Vagina (tissue), 2 donors: ENCODE measurements at places on chromosomes 5 and 9.

DNA sequence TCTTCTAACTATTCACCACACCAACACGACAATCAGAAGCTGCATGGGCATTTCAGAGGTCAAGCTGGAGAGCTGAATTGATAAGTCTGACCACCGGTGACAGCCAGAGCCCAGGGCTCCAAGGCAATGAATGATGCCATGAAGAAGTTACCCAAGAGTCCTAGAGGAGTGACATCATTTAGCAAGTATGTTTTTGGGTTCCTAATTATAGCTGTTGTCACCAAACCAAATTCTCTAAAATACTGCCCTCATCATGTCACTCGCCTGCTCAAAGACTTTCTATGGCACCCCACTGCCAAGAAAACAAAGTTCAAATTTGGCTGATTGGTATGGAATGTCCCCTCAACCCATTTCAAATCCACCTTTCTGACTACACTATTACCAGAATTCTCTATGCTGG is 235.1 kb downstream of the SPOCK1 start:
- no peak for DNase-seq

GRCh38 chr5:36653044-36653705 is 46.8 kb downstream of the SLC1A3 start:
- no peak for DNase-seq

GRCh38 chr5:131521252-131521651 is 113.8 kb downstream of the RAPGEF6 start:
- no peak for DNase-seq

DNA sequence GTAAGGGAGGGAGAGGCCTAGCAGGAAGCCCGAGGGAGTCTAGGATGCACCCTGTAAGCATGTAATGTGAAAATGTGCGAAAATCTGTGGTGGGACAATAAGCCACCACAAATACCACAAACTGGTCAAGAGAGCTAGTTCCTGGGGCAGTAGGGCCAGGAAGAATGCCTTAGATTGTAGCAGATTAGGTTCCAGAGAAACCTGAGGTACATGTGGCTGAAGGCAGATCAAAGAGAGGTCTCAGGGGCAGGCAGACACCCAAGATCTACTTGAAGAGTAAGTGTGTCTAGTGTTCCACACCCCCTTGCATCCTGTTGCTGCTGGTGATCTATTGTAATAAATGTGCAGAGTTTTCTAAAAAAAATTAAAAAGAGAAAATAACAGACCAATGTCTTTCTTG is 1677.3 kb upstream of the CDH6 start:
- DNase-seq = no peak

GRCh38 chr5:37836592-37837413 is 3.0 kb downstream of the GDNF start:
- no peak for DNase-seq

- no peak for DNase-seq
These were observed 4.3 kb upstream of the NCS1 start for GRCh38 chr9:130167927-130168326.

DNA sequence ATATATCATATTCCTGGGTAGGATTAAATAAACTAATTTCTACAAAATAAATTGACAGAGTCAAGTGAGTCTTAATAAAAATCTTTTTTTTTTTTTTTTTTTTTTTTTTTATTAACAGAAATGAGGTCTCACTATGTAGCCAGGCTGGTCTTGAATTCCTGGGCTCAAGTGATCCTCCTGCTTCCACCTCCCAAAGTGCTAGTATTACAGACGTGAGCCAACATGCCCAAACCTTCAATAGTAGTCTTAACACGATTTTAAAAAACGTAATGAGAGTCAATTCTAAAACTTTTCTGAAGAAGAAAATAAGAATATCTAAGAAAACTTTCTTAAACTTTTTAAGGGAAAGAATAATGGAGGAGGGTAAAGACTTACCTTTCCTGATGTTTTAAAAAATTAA is 84.2 kb downstream of the YIPF5 start:
- no peak for DNase-seq

DNA sequence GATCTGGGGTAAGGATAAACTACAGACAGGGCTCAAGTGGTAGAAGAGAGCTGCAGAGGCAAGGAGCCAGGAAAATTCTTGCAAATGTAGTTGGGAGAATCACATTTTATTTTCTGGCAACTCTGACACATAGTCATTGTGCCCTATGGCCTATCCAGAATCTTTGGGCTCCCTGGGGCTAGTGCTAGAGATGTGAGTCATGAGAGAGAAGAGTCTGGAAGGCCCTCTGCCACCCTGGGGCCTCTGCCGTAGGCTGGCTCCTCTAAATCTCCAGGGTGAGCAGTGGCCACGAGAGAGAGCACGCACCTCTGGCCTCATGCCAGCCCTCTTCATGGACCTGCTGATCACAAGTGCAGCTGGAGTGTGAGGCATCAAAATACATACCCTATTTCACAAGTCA is 74.3 kb upstream of the SSBP2 start:
- DNase-seq = no peak

GRCh38 chr5:93603078-93603792 is 20.2 kb downstream of the NR2F1 start:
- DNase-seq = no peak

GRCh38 chr9:10104774-10105173 is 508.0 kb downstream of the PTPRD start:
- no peak for DNase-seq

DNA sequence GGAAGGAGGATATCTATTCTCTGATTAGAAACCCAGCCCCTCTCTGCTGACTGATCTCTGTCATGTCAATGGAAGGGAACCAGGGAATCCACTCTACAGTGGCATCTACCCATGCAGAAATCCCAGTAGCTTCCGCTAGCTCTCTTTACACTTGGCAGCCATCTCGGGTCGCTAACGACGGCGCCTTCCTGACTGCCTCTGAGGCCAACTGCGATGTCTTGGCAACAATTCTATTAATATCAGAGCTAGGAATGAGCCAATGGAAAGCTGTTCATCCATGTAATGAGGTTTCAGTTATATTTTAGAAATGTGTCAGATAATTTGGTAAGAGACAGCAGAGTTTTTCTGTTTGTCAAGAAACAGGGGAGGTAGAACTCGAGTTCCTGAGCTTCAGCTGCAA is 67.6 kb upstream of the ATP10B start:
- DNase-seq = no peak

DNA sequence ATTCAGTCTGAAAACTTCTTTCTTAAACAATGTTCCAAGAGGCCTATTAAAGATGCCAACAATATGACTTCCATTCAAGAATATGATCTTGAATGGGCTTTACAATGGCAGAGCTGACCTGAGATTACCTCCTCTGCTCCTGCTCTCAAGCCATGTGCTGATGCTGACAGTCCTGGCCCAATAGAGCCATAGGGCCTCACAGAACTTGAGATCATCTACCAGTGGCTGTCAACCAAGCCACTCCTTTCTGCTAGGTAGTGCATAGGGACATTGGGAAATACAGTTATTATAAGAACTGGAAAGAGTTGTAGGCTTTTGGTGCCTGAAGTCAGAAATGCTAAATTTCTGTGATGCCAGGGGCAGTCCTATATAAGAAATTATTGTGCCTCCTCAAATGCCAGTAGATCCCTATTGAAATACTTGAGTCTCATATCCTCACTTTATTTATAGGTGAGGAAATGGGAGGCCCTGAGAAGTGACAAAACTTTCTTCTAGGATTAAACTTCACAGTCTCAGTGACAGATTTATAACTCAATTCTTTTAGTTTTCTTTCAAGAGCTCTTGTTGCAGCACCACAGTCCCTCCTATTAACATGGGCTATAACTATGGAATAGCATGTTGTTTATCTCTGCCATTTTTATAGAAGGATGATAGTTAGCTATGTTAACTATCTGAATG is 10.9 kb downstream of the GHR start:
- no peak for DNase-seq

DNA sequence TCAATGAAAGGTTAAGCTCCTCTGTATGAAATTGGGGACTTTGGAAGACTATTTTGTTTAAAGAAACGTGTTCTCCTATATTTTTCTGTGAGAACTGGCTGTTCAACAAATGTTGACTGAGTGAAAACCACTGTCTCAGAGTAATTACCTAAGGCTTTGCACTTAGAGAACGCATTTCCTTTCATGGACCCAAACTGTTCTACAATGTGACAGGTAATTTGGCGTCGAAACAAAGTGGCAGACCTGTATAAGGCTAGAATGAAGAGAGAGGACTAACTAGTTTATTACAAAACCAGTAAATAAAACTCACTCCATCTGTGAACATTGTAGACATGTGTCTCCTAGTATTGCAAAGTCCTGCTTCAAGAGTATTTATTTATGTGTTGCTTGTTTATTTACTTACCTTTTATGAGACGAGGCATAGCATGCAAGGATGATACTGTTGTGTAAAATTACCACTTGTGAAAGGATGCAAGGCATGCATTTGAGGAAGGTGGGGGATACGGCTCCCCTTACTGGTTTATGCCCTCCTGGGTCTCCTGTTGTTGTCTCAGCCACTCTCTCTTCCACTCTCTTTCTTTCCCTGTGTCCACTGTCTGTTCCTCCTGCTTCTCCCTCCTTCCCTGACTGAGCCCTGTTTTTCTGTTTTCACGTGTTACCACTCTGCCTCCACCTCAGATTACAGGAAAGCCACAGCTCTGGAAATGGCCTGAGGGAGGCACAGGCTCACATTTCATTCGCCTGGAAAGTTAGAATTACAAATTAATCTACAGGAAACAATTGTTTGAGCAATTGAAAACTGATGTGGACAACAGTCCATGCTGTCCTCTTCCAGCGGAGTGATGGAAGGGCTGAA is 444.0 kb upstream of the ZNF608 start:
- DNase-seq = no peak

GRCh38 chr9:117691367-117691766 is 12.8 kb upstream of the TLR4 start:
- DNase-seq = no peak

GRCh38 chr5:851076-851475 is 290 bp upstream of the ZDHHC11 start:
- no peak for DNase-seq

- no peak for DNase-seq
These were observed 26.6 kb upstream of the SPATA31C2 start for GRCh38 chr9:88164850-88165249.

DNA sequence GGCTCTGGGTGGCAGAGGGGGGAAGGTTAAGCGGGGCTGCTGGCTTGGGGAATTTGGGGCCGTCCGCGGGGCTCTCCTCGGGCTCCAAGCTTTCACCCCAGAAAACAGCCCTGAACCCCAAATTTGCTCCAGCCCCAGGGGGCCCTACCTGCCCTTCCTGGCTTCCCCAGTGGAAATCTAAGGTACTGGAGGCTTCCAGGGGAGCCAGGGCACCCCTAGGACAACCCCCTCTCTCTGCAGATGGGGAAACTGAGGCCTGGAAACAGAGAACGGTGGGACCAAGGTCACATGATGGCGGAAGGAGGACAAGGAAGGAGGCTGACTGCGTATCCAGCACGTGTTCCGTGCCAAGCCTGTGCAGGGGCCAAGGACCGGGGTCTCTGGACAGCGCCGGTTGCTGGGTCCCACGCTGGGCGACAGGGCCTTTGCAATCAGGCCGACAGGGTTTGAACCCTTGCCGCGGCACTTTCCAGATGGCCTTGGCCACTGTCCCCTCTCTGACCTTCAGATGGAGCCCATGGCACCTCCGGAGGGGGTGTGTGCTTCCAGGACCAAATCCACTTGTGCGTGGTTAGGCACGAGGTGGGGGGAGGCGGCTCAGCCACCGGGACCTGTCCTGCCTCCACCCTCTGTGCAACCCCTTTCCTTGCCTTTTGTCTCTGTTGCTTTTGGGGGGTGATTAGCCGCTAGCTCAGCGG is 183.1 kb downstream of the C9orf50 start:
- DNase-seq = no peak

- no peak for DNase-seq
These were observed 233.8 kb downstream of the GAS1 start for GRCh38 chr9:86713470-86713869.

DNA sequence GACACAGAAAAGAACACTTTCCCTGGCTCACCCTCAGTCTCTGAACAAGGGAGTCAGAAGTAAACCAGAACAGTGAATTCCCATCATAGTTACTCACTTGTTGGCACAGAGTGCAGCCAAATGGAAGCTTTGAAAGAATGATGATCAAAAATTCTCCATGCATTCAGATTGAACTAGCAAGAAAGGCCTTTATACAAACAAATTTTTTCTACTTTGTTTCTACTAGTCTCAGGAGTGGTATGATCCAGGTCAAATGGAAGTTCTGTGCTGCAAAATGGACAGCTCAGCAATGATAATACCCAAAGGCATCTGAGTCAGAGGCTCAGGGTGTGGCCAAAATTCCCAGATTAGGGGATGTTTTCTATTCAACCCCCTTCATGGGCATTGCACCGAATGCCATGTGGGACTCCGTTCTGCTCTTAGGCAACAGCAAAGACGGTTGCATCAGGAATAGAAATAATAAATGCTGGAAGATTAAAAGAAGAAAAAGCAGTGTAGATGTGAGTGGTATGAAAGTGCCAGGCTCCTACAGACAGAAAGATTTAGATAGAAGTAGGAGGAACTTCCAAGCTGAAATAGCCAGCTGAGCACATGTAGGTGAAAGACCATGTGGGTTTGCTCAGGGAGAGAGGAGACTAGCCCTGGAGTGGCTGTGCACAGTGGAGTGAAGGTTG is 24.0 kb upstream of the ASPN start:
- DNase-seq = no peak

- no peak for DNase-seq
These were observed 52.4 kb downstream of the CDC14B start for GRCh38 chr9:96567203-96567700.

GRCh38 chr9:2601785-2602378 is 19.7 kb upstream of the VLDLR start:
- no peak for DNase-seq

- no peak for DNase-seq
These were observed 121.1 kb upstream of the IL12B start for GRCh38 chr5:159451197-159452052.

GRCh38 chr5:78639791-78640190 is 8.8 kb downstream of the LHFPL2 start:
- no peak for DNase-seq

DNA sequence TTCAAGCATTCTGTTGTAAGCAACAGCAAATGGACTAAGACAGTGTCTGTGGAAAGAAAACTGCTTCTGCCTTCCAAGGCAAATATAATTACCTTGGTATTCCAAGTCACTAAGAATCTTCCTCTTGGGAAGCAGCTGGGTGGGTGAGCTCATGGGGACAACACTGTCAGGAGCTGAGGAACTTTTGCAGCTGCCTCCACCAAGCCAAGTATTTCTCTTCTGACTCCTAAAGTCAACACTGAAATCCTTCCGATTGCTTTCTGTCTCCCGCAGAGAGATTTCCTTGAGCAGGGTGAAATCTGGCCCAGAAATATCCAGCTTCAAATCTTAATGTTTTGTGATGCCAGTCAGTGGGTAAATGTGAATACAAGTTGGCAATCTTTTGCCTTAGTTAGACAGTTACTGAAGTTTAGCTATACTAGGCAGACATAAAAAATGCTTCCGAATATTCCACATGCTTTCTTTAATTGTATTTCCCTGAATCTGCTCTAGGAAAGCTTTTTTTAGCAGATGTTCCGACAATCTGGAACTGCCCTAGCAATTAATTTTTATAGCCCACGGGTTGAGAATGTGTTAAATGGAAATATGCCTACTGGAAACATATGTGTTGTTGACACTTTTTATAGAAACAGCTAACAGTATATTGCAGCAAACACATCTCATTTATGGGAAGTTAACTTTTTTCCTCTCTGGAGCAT is 369.9 kb upstream of the DAB2 start:
- no peak for DNase-seq
